Stimulated activated CD8-positive, alpha-beta memory T cell treated with anti-CD3 and anti-CD28 coated beads, Interleukin-15, amount 100 ng/mL, for 4 hours (primary cell): ENCODE measurements at places on chromosomes 1 and 21.
A peak's percentile ranks its signal among the peaks of the same experiment; 100 is the strongest.

GRCh38 chr1:184199036-184199435, 147.5 kb downstream of the TSEN15 start:
- no peak for DNase-seq

DNA sequence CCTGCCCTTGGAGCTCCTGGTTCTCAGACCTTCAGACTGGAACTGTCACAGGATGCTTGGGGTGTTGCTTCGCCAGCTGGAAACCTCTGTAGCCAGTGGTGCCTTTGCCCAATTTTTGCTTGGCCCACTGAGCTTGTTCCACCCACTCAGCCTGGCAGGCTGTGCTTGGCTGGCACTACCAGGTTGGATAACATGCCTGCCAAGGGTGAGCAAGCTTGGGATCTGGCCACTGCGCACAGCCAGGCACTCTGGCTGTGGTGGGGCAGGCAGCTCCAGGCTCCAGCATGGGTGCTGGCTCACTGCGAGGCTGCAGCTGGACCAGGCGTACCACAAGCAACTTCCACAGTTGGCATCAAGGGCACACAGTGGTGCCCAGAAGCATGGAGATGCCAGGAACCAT, 967.8 kb upstream of the NCAM2 start:
- DNase-seq: no peak

DNA sequence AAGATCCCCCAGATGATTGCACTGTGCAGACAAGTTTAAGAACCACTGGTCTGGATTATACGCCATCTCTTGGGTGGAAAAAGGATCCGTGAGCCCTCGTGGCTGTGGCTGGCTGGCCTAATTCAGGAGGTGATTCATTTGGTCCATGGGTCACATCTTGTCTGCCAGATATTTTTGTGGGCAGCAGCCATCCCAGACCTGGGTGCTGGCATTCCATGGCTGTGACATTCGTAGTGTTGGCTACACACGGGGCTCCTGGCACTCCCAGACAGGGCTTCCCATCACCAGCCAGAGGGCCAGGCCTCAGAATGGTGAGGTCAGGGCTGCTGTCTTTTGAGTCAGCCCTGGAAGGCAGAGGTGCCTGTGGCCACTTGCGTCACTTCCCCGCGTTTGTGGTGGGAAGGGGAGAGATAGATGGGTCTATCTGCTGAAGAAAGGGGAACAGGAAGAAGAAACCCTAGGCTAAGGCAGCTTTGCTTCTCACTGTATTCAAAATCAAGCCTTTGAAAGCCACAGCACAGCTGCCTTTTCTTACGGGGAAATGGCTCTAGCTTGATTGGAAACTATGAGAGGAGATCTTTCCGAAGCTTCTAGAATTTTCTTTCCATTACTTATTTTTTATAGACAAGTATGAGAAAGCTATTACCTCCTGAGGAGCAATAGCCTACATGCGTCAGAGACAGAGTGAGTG, 32.4 kb downstream of the EIF2D start:
- peak; percentile 86 for DNase-seq

GRCh38 chr1:229856009-229856650, 210.9 kb upstream of the GALNT2 start:
- DNase-seq: no peak

DNA sequence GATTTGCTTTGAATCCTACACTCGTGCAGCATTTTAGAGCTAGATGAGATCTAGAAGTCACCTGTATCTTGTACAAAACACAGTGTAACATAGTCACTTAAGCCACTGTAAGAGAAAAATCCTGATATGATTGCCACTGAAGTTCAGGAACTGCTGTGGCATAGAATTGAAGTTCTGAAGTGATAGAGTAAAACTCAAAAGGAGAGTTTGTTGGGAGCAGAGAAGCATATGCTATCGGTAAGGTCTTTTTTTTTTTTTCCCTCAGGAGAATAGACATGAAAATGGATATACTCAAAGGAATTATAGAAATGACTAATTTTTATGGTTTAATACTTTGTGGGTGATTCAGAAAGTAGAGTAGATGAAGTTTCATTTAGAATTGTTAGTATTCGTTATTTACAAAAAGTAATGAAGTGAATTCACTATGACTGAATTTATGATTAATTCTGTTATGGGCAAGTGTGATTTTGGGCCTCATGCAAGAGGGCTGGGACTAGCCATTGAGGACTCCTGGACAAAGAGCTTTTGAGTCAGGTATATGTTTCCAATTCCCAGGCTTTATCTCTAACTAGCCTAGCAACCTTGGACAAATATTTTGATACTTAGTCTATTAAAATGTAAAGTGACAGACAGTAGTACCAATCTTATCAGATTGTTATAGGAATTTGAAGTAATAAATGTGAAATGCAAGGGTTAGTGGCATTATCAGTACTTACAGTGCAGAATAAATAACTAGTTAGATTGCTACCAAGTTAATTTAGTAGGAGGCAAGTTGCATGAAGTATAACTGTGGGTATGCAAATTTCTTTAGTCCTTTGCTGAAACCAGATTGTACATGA, 3.1 kb downstream of the KCTD3 start:
- DNase-seq: no peak

DNA sequence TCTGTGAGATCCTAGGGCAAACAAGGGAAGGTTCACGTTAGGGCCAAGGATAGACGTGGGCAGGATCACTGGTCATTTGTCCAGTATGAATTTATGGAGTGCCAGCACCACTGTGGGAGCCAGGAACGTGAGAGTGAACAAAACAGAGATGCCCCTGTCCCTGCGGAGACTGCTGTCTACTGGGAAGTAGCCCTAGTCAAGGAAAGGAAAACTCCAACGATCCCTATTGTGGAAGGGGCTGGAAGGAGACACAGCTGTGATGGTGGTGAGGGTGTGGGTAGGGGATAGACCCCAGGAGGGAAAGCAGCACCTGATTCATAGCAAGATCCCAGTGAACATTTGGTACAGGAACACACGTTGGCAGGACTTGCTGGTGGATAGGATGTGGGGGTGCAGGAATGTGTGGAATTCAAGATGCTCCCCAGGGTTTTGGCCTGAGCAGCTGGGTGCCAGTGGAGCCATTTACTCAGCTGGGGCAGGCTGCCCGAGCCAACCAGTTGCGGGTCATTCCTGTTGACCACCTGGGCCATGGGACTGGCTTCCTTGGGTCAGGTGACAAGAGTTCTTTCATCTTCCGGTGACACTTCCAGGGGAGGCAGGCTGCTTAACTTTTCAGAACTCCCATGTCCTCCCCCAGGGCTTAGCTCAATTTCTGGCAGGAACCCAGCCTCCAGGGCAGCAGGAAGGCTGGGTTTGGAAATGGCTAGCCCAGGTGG, 1.2 kb upstream of the ATP13A2 start:
- no peak for DNase-seq

DNA sequence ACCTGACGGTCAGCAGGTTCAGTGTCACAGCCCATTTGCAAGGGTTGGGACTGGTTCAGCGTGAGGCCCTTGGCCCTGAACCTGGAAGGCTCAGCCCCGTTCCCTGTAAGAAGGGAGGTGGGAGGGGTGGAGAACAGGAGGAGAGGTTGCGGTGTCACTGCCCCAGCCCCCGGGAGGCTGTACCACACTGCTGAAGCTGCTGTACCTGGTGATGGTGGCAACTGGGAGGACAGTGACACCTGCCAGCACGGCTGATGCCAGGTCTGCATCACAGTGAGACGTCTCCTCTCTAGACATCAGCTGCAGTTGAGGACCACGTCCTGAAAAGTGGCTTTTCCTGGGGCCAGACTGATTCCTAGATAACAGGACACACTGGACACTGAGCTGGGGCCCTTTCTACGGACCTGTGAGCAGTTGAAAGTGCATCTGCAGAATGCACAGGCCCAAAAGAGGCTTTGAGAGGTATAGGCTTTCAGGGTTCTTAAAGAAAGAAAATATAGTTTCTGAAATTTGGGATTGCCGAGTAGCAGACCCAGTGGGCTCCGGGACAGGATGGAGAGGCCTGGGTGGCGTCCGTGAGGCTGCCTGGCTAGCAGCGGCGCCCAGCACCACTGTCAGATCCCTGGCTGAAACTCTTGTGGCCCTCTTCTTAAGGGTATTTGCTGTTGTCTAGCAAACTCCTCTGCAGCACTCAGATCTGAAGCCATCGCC, 47.7 kb downstream of the COQ8A start:
- DNase-seq: no peak

DNA sequence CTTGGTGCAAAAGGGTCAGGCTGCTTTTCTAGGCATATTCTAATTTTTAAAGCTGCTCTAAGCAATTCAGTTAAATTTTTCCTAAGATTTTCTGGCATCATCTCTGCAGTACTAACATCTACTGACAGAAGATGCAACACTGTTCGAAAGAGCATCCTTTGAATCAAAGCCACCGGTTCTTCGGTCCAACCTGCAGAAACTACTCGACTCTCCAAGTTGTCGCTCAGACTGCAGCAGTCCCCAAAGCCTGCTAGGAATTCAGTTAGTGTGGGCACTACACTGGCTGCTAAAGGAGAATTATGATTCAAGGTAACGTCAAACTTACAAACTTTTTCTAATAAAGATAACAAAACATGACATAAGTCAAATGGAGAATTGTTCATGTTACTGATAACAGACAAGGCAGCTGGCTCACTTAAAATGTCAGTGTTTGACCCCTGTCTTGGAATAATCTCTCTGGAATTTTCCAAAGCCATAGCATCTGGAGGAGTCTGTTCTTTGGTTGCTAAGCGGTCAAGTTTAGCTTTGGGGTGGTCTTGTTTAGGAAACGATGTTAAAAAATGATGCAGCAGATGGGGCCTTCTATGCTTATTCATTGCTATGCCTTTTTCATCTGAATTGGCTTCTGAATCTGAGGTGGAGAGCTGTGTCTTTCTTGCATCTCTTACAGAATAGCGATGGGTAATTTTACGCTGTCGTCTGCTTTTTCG, 56.9 kb downstream of the LYST start:
- no peak for DNase-seq

DNA sequence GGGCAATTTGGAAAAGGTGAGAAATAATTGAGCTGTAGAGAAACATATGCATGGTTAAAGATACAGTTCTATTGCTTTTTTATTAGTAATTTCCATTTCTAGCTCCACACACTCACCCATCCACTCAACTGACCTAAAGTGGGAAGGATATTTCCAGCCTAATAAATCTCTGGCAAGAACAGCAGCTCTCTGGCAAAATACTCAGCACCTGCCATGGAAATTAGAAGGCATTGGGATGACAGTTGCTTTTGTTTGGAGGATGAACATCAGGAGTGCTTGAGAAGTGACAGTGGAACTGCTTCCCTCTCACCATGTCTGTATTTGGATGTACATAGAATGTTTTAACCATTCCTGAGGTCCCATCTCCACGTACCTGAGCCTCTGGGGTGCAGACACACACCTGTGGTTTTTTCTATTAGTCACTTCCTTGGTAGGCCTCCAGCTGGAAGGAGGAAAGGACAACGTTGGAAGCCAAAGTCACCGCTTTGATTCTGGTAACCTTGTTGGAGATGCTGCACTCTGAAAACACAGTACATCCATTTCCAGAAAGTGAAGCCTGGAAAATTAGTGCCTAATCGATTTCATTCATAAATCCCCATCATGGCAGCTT, 62.3 kb upstream of the RUNX1 start:
- no peak for DNase-seq

DNA sequence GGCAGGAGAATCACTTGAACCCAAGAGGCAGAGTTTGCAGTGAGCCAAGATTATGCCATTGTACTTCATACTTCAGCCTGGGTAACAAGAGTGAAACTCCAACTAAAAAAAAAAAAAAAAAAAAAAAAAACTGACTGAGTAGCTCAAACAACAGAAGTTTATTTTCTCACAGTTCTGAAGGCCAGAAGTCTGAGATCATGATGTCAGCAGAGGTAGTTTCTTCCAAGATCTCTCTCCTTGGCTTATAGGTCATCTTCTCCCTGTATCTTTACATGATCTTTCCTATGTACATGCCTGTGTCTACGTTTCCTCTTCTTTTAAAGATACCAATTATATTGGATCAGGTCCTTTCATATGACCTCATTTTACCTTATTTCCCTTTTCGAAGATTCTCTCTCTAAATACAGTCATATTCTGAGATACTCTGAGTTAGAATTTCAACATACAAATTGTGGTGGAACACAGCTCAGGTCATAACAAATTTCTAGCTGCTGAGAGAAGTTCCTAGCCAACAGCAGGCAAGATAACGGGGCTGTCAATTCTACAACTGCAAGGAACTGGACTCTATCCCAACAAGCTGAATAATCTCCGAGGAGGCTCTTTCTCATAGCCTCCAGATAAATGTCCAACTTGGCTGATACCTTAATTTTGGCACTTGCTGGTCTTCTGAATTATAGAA, 187.7 kb upstream of the ADAMTS5 start:
- no peak for DNase-seq

DNA sequence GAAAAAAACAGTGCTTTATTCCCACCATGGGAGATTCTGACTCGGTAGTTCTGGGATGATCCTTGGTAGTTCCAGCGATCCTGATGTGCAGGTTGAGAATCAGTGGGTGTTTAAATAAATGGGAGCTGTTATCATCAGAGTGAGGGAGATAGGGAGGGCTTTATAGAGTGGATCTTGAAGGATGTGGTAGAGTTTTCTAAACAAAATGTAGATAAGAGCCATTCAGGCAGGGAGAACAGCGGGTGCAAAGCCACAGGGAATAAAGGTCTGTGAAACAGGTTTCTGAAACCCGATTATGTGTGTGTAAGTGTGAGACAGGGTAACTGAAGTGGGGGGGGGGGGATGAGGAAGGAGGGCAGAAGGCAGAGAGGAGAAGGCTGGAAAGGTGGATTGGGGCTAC, 75.8 kb upstream of the ADAR start:
- no peak for DNase-seq

DNA sequence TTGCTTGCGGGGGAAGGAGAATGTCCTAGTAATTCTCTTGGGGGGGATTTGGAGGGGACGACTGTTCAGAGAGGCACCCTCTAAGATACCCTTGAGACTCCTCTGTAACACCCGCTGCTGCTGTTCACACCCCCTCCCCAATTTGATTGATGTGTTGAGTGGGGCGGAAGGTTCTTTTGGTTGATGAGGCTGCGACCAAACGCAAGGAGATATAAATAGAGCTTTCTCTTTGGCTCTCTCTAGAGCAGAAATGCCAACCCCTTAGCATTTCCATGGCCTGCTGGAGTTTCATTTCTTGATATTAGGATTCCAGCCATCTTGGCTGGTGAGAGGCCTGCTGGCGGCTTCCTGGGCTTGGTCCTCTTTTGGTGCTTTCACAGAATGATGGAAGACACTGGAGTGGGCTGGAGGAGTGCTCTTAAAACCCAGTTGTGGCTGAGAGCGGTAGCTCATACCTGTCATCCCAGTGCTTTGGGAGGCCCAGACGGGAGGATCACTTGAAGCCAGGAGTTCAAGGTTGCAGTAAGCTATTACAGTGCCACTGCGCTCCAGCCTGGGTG, 2.0 kb downstream of the PIK3CD start:
- no peak for DNase-seq

GRCh38 chr1:239418681-239419080, 32.3 kb downstream of the CHRM3 start:
- DNase-seq: no peak

- DNase-seq: no peak
Measured at GRCh38 chr1:8533124-8533523, 215.2 kb downstream of the SLC45A1 start.

- no peak for DNase-seq
Measured at GRCh38 chr1:26784886-26785285, 2.9 kb upstream of the PIGV start.
